ENCODE measurements at places on chromosomes 12 and 14.

- no peak for DNase-seq
Observed at GRCh38 chr12:52244615-52244994, 11.6 kb downstream of the KRT7 start.

- DNase-seq: no peak
Observed at GRCh38 chr12:10618338-10618987, 5.1 kb upstream of the MAGOHB start.

- no peak for DNase-seq
Observed at GRCh38 chr14:69268223-69268622, 8.3 kb downstream of the GALNT16 start.

GRCh38 chr14:102408724-102409123, 46.0 kb downstream of the TECPR2 start:
- DNase-seq: no peak

Data from NCI-H2171 (cell line).